Hematopoietic multipotent progenitor cell treated with erythropoietin and hydrocortisone succinate and interleukin-3 and kit ligand, for 6 days (in vitro differentiated cells): ENCODE measurements at places on chromosomes 7 and 10.

- DNase-seq, result no peak
Measured at GRCh38 chr10:20743942-20744341, 153.2 kb downstream of the NEBL start.

GRCh38 chr10:29250066-29250465 is 38.8 kb upstream of the LYZL1 start:
- DNase-seq, result no peak

DNA sequence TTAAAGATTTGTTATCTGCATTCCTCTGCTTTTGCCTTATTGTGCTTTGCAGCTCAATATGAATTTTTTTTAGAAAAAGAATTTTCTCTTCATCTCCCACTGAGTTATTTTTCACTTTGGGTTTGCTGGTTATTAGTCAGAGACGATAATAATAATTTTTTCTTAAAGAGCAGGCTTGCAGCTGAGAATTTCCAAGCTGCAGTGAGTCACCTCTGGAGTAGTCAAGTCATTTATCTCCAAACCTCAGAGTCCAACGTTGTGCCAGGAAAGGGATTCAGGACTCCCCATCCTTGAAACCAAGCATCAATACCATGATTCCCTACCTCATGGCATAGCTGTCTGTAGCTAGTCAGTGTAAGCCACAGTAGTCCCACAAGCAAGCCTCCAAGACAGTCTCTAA is 15.2 kb upstream of the EGR2 start:
- no peak for DNase-seq

GRCh38 chr10:18753312-18753895 is 94.2 kb downstream of the ARL5B start:
- DNase-seq, result no peak

- DNase-seq, result no peak
Measured at GRCh38 chr10:101114646-101115045, 16.5 kb upstream of the TLX1 start.

GRCh38 chr7:122155566-122155965 is 11.5 kb upstream of the AASS start:
- no peak for DNase-seq

- peak; percentile 24 for DNase-seq
Measured at GRCh38 chr7:131355917-131356777, 28.5 kb downstream of the MKLN1 start.

- DNase-seq, result no peak
Measured at GRCh38 chr7:2440608-2441245, 35.5 kb downstream of the GRIFIN start.
